Foreskin fibroblast (primary cell): ENCODE measurements at places on chromosomes 6 and 20.
A peak's percentile ranks its signal among the peaks of the same experiment; 100 is the strongest.

GRCh38 chr6:40520084-40520483 is 67.1 kb downstream of the LRFN2 start:
- no peak for DNase-seq

DNA sequence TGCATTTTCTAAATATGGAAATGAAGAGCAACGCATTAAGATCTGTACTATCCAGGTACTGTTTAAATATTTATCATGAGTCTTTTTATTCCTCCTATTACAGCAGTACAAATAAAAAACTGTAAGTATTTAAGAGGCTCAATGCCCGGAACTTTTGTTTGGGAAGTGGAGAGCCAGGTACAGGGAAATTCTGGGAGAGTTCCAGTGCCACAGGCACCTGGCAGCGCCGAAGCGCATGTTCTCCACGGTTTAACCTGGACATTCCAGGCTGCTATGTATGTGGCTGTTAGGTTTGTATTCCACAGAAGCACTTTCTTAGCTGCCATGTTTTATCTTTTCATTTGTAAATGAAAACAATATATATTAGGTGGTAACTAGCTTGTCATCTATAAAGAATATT is 81.7 kb downstream of the PREP start:
- no peak for DNase-seq

DNA sequence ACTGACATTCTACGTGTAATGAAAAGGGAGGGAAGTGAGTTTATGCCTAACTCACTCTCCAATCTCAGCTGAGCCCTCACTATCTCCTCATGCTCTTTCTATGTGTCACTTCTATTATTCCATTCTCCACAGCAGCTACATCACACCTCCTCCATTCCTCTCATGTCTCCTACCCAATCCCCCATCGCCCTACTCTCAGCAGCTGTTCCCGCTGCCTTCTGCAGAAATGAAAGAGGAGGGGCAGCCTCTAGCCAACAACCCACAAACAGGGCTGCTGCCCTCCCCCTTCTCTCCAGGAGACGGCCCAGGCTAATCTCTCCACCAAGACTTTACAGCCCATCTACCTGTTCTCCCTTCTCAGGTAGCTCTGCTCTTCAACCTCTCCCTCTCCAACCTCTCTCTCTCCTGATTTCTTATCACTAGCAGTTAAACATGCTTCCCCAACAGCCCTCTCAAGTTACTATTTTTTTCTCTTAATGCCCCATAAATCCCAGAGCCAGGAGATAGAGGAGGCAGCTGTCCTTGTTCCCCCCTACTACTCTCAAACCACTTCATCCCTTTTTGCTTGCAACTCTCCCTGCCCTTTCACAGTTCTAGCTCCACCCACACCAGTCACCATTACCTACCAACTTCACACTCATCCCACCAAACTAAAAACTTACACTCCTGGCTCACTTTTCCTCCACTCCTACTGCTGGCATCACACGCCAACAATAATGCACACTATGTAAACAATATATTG is 136.5 kb downstream of the BTBD9 start:
- no peak for DNase-seq

GRCh38 chr6:165013701-165014100 is 295.7 kb downstream of the C6orf118 start:
- no peak for DNase-seq

GRCh38 chr6:98828941-98829411 is 5.4 kb upstream of the POU3F2 start:
- DNase-seq, result no peak

- DNase-seq, result no peak
Observed at GRCh38 chr6:137161949-137162348, 11.5 kb downstream of the IL22RA2 start.

DNA sequence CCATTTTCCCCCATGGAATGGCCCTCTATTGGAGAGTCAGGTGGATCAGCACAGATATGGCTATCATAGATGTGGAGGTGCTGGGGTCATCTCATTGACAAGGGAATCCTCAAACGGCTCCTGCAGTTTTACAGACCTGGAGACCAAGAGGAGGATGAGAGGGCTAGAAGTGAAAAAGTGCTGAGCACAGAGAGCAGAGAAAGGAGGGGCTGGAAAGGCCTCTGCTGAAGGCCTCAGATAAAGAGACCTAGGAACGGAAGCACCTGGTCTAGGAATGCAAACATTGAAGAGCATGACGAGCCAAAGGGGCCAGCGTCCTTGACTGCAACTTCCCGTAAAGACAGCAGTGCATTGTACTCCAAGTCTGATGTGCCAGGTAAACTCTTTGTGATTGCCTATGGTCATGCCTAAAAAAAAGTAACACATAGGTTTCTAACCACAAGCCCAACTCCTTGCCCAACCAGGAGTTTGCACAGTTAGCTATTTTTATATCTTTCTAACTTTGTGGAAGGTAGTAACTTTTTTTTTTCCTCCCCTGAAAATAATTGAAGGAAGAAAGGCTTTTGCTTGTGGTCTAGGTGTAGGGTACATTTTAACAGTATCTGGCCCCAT is 15.2 kb downstream of the RSPH4A start:
- DNase-seq, result no peak

DNA sequence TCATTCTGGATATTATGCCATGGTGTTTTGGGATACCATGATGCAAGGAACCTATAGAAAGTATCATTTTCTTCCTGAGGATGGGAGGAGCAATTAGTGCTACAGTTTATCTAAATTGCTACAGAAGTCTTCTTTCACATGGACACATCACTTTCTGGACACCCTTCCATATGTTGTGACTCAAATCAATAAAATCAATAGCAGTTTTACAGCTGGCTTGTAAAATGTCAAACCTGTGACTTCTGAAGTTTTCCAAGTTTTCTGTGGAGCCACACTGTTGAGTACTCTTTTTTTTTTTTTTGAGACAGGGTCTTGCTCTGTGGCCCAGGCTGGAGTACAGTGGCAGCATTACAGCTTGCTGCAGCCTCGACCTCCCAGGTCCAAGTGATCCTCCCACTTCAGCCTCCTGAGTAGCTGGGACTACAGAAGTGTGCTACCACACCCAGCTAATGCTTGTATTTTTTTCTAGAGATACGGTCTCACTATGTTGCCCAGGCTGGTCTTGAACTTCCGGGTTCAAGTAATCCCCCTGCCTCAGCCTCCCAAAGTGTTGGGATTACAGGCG is 24.1 kb upstream of the CD2AP start:
- no peak for DNase-seq

DNA sequence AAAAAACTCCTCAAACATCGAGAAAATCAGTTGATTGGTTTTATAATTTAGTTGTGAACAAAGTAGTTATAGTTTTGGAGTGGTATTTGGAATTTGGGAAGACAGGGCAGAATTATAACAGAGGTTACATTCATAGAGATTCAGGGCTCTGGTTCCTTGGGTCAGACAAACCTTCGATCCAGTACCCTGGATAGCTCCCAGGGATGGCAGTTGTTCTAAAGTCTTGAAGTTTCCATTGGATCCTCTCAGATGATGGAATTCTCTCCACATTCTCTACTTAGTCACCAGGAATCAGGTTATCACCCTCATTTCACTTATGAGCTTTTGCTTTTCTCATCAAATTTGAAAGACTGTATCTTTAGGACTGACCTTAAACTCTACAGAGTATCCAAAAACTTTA is 285.1 kb downstream of the CENPW start:
- DNase-seq, result peak; percentile 62

GRCh38 chr6:54621285-54621684 is 225.3 kb upstream of the FAM83B start:
- DNase-seq, result no peak
